Daoy (cell line): ENCODE measurements at places on chromosomes 6 and 20. TPM values are rescaled to one million over a fixed set of nuclear protein-coding genes. Genes with fewer than 3 reads are reported as not detected.

Gene FOXC1
- 5.9 and 7.0 TPM in 2 replicates for total RNA-seq

- DNase-seq, result no peak
Observed at GRCh38 chr6:15776458-15776980, 113.7 kb upstream of the DTNBP1 start.

Gene PPIL6
- total RNA-seq, result 3.8 and 4.5 TPM in 2 replicates

- no peak for DNase-seq
Observed at GRCh38 chr6:104642871-104643270, 216.8 kb downstream of the HACE1 start.

Gene SUMO4
- total RNA-seq, result 0.11 TPM in 1 of 2 replicates, not detected in the other

GRCh38 chr20:51595058-51595532 is 52.6 kb upstream of the NFATC2 start:
- peak; percentile 88 for DNase-seq

- DNase-seq, result peak; percentile 15
Observed at GRCh38 chr6:143457563-143458359, 7.2 kb downstream of the PEX3 start.

Gene PTPRA
- 11.0 and 12.2 TPM in 2 replicates for total RNA-seq
